Naive thymus-derived CD8-positive, alpha-beta T cell (primary cell): ENCODE measurements at places on chromosomes 7 and 10.

DNA sequence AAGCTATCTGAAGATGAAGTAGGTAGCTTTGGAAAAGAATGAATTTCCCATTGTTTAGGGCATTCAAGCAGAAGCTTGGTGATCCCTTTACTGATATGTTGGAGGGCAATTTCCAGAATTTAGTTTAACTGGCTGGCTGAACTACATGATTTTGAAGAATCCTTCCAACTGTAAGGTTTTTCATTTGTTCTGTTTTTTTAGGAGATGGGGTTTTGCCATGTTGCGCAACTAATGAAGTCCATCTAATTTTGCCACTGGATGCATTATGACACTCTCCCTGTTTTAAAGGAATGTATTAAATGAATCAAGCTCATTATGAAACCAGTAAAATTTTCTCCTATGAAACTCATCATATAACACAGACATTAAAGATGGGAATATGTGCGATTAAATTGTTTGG is 6.1 kb upstream of the DDX50 start:
- DNase-seq, result no peak

DNA sequence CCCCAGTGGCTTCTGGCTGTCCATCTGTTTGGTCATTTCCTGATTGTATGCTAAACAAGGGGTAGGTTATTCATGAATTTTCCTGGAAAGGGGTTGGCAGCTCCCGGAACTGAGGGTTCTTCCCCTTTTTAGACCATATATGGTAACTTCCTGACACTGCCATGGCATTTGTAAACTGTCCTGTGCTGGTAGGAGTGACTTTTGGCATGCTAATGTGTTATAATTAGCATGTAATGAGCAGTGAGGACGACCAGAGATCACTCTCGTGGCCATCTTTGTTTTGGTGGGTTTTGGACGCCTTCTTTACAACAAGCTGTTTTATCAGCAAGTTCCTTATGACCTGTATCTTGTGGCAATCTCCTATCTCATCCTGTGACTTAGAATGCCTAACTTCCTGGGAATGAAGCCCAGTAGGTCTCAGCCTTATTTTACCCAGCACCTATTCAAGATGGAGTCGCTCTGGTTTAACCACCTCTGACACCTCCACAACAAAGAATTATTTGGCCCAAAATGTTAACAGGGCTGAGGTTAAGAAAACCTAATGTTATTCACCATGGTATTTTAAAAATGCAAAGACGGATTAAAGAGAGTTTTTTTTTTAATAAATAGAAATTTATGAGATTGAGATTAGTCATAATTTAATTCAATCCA is 2.4 kb upstream of the PTN start:
- DNase-seq, result no peak

- DNase-seq, result no peak
Observed at GRCh38 chr7:140054751-140055150, 8.0 kb downstream of the PARP12 start.

- DNase-seq, result no peak
Observed at GRCh38 chr10:117320050-117320665, 55.1 kb downstream of the PDZD8 start.

GRCh38 chr7:105538339-105538738 is 6.3 kb downstream of the RINT1 start:
- no peak for DNase-seq

DNA sequence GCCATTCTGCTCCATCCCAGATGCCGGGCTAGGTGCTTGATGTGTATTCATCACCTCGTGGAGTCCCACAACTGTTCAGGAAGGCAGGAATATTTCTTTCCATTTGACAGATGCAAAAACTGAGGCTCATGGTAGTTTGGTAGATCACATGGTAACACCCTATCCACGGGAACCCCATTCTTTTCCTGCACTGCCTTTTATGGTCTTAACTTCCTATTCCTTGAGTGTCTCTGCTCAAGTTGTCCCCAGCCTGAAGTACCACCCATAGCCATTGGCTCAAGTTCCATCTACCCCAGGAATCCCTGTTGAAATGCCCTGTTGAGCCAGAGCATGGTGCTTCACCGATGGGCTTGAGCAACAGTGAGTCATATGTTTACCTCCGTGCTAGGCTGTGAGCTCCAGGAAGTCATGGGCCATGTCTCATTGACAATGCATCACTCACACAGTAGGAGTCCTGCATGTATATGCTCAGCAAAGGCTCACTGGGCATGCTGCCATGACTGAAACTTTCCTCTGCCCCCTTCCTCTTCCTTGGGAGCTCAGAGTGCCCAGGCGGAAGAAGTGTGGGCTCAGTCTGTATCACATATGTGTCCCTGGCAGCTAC is 71.7 kb upstream of the ADAM12 start:
- DNase-seq, result no peak

GRCh38 chr7:10429031-10429430 is 544.6 kb upstream of the PHF14 start:
- no peak for DNase-seq

GRCh38 chr10:20682782-20683181 is 214.3 kb downstream of the NEBL start:
- DNase-seq, result no peak

- DNase-seq, result no peak
Observed at GRCh38 chr10:50807851-50808776, 68.4 kb downstream of the ASAH2B start.

DNA sequence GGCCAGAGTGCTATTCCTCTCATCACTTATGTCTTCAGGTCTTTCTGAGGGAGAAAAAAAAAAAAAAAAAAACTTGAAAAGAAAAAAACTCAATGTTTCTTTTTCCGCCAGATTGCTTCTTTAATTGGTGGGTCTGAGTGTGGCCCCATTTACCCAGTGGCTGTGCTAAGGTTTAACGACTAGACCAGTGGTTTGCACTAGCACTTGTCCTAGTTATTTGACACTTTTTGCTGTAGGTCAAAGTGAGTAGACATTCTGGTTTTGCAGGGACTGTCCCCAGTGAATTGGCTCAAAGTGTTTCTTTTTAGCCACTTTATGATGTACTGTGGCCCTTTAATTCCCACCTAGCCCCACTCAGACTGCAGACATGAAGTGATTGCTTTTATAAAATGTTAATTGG is 273.3 kb downstream of the PTEN start:
- DNase-seq, result no peak

GRCh38 chr7:120332433-120332832 is 59.5 kb downstream of the KCND2 start:
- DNase-seq, result no peak

DNA sequence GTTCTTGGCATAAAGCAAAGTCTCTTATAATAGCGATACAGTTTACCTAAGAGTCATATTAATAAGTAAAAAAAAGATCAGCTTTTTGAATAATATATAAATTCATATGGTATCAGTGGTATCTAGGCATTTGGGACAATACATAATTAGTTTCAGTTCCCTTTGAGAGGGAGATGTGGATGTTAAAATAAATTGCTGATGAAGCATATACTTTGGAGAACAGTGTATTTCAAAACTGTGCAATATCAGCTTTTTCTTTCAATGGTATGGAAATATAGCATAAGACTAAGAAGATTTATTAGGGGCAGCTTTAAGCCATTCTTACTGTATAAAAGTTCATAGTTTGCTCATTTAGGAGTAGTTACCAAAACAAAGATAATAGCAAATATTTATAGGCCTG is 35.5 kb downstream of the MDFIC start:
- DNase-seq, result no peak

DNA sequence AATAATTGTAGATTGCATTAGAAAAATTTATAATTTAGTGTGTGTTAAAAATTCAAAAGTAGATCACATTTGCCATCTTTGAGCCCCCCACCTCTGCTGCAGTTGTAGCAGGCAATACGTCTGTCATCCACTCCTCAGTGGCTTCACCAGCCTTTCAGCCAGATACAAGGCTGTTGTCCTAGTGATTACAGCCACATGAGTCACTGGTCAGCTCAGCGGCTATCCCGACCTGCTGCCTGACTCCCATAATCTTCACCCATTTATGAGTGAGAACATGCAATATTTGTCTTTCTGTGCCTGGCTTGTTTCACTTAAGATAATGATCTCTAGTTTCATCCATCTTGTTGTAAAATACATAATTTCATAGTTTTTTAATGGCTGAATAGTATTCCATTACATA is 9.2 kb downstream of the OR2A5 start:
- no peak for DNase-seq

GRCh38 chr7:18288322-18289037 is 207.1 kb upstream of the HDAC9 start:
- no peak for DNase-seq

GRCh38 chr10:6396652-6397051 is 183.4 kb downstream of the PRKCQ start:
- no peak for DNase-seq

- DNase-seq, result no peak
Observed at GRCh38 chr7:27900006-27900405, 160.0 kb downstream of the TAX1BP1 start.

DNA sequence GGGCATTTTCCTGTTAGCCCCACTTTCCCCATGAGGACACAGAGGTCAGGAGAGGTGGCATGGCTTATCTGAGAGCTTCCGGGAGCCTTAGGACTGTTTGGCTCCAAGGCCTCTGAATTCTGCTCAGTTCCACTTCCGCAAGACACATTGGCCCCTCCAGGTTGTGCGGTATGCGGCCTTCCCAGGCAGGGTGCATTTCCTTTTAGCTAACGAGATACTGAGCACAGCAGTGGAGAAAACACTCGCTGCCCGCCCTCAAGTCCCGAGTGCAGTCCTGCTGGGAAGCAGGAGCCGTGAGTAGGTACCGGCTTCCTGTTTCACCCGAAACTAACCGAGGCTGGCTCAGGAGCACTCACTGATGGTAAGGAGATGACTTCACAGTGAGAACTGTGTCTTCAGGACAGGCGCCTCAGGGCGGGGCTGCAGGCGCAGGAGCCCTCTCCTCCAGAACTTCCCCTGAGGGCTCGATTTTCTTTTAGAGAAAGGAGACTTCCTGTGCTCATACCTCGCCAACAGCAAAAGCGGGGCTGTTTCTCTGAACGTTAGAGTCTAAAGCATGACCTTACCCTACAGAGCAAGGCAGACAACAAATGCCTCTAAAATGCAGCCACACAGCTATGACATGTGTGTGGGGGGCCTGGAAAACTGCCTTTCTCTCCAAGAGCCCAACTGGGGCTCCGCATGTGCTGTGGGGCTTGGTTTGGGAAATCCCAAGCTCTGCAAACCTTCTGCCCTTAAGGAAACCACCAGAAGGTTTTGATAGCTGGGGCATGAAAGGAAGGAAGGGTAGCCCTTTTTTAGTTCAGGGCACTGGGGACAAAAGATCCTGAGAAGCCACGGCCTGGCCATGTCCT is 25.9 kb downstream of the RGS10 start:
- peak; percentile 68 for DNase-seq

DNA sequence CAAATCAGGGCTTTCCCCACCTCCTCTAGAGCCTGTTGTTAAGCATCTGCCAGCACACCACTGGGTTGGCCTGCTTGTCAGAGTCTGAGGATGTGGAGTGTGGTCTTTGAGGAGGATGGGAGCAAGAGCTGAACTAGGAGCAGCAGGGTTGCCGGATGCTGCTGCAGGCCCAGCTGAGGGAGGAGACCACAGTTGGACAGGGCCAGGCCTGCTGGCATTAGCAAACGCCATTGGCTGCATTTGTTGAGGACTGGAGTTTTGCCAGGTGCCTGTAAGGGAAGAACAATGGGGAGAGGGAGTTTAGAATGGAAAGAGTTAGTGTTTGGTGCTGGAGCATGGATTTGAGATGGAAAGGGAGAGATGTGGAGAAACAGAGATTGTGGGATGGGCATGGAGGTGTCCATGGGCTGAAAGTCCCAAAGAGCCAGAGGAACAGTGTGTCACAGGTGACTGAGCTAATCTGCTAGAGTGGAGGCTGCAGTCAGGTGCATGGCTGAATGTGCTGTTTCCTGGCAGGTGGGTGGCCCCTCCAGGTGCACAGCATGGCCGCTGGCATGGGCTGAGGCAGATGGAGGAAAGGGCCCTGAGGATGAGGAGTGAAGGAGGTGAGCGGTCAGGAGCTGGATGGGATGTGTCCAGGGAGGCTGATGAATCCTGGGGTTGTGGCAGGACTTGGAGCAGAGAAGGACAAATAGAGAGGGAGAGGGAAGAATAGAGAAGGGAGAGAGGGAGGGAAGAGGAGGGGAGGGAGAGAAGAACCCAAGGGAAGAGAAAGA is 40.7 kb downstream of the LEP start:
- no peak for DNase-seq

DNA sequence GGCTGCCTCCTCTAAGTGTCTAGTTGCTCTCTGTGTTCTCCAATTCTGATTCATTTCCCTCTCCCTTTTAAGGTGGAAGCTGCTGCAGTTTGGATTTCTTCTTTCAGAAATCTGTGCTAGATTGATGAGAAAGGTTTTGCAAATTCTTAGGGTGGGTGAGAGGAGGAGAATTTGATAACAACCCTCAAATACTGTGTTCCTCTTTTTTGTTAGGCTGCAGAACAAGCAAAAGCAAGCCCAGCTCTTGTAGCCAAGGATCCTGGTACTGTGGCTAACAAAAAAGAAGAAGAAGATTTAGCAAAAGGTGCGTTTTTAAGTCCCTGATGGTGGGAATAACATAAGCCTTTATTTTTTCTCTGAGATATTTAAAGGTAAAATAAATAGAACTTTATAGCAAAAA is 49.1 kb downstream of the STAM start:
- DNase-seq, result no peak

DNA sequence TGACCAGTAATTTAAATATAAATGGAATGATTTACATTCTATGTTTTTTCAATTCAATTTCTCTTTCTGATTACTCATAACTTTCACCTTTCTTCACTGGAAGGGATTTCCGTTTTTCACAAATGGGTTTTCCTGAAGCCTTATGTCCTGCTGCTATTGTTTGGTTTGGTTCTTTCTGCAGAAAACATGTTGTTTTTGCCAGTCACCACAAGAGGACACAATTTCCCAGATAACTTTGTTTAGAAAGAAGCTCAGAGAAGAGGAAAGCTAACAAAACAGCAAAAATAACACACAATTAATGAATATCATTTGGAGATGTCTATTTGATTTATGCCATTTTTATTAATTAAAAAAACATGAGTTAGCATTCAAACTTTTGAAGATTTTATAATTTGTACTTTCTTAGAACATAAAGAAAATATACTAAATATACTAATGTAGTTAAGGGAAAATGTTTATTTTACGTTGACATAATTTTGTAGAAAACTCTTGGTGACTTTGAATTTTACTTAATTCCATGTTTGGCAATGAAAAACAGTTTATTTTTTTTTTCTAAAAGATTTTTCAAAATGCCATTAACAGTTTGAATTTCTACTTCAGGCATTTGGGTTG is 4.6 kb upstream of the TWIST1 start:
- DNase-seq, result no peak

- no peak for DNase-seq
Observed at GRCh38 chr7:22751341-22751740, 24.3 kb downstream of the IL6 start.

DNA sequence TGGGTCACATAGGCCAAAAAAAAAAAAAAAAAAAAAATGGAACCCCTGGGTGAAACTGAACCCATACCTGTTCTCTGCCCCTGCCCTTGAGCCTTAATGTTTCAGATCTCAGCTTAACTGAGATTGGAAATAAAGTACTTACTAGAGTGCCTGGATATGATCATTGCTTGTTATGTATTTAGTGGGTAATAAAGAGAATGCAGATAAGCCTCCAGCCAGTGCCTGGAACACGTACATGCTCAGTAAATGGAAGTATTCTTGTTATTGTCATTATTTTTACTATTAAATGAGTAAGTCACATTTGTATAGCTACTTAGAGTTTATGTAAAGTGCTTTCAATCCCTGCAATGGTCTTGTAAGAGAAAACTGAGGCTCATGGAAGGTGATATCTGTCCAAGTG is 14.7 kb downstream of the SLC16A12 start:
- DNase-seq, result no peak
